ENCODE measurements at places on chromosomes 6 and 20. TPM values are rescaled to one million over a fixed set of nuclear protein-coding genes. Genes with fewer than 3 reads are reported as not detected.

DNA sequence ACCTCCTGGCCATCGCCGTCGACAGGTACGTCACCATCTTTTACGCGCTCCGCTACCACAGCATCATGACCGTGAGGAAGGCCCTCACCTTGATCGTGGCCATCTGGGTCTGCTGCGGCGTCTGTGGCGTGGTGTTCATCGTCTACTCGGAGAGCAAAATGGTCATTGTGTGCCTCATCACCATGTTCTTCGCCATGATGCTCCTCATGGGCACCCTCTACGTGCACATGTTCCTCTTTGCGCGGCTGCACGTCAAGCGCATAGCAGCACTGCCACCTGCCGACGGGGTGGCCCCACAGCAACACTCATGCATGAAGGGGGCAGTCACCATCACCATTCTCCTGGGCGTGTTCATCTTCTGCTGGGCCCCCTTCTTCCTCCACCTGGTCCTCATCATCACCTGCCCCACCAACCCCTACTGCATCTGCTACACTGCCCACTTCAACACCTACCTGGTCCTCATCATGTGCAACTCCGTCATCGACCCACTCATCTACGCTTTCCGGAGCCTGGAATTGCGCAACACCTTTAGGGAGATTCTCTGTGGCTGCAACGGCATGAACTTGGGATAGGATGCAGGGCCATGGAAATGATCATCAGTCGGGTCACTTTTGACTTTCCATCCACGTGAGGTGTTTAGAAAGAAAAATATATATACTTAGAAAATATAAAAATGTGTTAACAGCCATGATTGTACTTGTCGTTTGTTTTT, 868 bp downstream of the MC3R start:
- DNase-seq, result peak; percentile 6

GRCh38 chr20:5863040-5863833, 87.1 kb downstream of the TRMT6 start:
- no peak for DNase-seq

SIRPG gene
- not detected for total RNA-seq

- DNase-seq, result no peak
Observed at GRCh38 chr6:168031411-168031971, 34.0 kb downstream of the KIF25 start.

GRCh38 chr6:9647071-9647445, 767.8 kb downstream of the TFAP2A start:
- no peak for DNase-seq

C6orf52 gene
- 4.6 TPM for total RNA-seq

GRCh38 chr20:48908656-48909319, 12.7 kb upstream of the ARFGEF2 start:
- DNase-seq, result no peak

C4A gene
- total RNA-seq, result 0.35 TPM

DNA sequence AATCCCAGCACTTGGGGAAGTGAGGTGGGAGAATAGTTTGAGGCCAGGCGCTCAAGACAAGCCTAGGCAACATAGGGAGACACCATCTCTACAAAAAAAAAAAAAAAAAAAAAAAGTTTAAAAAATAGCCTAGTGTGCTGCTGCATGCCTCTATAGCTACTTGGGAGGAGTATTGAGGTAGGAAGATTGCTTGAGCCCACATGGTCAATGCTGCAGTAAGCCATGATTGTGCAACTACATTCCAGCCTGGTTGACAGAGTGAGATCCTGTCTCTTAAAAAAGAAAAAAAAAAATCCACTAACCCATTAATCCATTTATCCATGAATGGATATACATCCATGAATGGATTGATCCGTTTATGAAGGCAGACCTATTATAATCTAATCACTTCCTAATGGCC, 1064.6 kb upstream of the EYS start:
- DNase-seq, result no peak

SLC17A3 gene
- not detected for total RNA-seq

- DNase-seq, result no peak
Observed at GRCh38 chr6:140124498-140124897, 750.0 kb upstream of the CITED2 start.

DNA sequence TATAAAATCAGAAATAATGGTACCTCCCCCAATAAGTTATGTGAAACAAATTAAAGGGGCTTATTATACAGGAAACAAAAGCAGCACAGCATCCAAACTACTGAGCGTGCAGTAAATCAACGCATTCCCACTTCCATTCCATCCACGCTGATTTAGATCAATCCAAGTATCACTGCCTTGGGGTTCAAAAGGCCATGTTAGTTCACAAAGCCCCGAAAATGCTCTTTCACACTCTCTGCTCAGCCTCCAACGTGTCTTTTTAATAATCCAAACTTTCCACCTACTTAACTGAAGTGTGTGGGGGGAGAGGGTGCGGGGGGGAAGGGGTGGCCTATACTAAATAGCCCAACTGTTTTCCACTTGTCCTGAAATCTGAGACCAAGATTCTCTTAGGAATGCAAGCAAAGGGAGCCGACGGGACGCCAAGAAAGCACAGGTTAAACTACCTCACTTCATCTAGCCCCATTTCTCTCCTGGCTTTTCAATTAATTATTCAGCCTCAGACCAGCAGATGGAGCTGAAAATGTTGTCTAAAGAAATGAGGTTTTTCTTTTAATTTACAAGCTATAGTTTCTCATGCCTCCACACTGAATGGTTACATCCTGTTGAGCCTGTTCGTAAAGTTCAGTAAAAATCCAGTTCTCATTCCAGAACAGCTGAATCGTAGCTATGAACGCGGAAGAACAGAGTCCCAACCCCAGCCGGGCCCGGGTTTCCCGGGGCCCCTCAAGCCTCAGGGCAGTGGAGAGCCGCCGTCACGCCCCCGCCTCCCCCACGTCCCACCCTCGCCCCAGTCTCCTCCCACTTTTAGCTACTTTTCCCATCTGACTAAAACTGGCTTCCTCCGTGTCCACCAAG, 1.0 kb upstream of the NXT1 start:
- peak; percentile 88 for DNase-seq

NINL gene
- total RNA-seq, result 42.6 TPM

RXRB gene
- 18.1 TPM for total RNA-seq

DNA sequence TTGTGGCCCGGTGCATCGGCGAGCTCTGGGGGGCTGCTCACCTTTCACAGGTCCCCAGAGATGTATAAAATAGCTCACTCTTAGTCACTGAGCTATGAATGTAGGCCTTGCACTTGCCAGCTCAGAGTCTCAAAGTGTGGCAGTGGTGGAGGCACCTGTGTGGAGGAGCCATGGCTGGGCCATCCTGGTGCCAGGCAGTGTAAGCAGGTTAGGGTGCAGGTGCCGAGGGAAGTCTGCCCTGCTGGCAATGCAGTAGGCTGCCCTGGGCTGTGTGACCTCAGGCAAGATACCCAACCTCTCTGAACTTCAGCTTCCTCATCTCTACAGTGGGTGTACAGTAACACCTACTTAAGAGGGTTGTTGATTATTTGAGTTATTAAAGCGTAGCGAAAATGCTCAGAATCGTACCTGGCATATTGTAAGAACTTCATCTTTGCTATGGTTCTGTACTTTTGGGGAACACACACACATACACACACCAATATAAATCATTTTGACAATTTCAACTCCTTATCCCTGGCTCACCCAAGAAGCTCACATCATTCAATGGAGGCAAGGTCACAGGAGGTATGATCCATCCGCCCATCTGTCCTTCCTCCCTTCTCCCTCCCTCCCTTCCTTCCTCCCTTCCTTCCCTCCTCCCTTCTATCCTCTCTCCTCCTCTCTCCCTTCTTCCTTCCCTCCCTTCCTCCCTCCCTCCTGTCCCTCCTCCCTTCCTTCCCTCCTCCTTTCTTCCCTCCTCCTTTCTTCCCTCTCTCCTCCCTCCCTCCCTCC, 66.8 kb upstream of the STX16 start:
- DNase-seq, result no peak

GRCh38 chr6:158019416-158019815, 37.8 kb downstream of the SYNJ2 start:
- no peak for DNase-seq

DNA sequence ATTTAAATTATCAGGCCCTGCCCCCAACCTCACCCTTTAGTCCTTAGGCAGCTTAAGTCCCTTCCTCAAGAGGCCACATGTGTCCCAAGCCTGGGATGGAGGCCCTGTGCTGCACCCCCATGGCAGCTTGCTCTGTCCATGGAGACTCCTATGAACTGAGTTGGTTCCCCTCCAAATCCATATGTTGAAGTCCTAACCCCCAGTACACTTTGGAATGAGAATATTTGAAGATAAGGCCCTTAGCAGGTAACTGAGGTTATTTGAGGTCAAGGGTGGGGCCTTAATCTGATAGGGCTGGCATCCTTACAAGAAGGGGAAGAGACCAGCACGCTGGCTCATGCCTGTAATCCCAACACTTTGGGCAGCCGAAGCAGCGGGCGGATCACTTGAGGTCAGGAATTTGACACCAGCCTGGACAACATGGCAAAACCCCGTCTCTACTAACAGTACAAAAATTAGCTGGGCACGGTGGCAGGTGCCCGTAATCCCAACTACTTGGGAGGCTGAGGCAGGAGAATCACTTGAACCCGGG, 6.7 kb upstream of the BEND3 start:
- no peak for DNase-seq

HDGFL1 gene
- not detected for total RNA-seq

ALDH5A1 gene
- total RNA-seq, result 1.5 TPM

DNA sequence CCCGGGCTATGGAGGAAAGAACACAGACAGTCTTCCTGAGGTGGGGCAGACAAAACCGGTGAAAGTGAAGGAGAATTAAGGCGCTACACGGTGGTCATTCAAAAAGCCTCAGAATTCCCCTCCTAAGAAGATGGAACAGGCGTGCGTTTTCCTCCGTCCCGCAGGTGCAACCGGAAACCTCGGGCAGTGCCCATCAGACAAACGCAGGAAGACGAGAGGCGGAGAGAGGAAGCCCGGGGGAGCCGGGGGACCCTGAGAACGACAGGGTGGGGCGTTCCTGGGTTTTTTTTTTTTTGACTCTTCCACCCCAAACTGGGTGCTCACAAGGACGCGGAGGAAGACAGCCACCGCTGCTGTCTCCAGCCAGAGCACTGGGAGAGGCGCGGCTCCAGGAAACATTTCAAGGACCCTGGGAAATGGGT, 25.4 kb downstream of the TTLL2 start:
- peak; percentile 54 for DNase-seq

- no peak for DNase-seq
Observed at GRCh38 chr6:157049133-157049532, 272.0 kb downstream of the ARID1B start.

DYNLRB1 gene
- total RNA-seq, result 168 TPM

GRCh38 chr6:13535306-13535705, 39.1 kb upstream of the SIRT5 start:
- DNase-seq, result peak; percentile 64

- DNase-seq, result no peak
Observed at GRCh38 chr20:61731363-61732181, 334.1 kb downstream of the TAF4 start.

GRCh38 chr20:2692036-2692885, at the start of gene EBF4:
Gene EBF4 (plus strand): TSS chr20:2692780. CDS start chr20:2693646, 866 bp downstream.
- DNase-seq, result peak; percentile 99

DNA sequence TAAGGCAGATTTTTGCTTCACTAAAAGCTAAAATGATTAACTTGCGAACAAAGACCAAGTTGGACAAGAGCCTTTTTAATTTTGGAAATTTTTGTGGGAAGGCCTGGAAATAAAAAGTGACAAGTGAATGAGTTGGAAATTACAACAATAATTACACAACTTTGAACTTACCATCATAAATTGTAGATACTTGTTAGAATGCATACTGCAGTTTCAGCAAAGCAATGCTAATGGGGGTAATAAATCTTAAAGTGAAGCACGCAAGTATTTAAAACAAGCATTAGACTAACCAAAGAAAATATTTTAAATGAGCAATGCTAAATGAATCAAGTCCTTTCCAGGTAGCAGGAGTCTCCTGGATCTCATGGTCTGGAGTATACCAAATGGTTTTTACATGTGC, 83.2 kb upstream of the EYA4 start:
- DNase-seq, result no peak

GRCh38 chr6:8017276-8017701, 46.9 kb downstream of the BLOC1S5 start:
- no peak for DNase-seq

DNA sequence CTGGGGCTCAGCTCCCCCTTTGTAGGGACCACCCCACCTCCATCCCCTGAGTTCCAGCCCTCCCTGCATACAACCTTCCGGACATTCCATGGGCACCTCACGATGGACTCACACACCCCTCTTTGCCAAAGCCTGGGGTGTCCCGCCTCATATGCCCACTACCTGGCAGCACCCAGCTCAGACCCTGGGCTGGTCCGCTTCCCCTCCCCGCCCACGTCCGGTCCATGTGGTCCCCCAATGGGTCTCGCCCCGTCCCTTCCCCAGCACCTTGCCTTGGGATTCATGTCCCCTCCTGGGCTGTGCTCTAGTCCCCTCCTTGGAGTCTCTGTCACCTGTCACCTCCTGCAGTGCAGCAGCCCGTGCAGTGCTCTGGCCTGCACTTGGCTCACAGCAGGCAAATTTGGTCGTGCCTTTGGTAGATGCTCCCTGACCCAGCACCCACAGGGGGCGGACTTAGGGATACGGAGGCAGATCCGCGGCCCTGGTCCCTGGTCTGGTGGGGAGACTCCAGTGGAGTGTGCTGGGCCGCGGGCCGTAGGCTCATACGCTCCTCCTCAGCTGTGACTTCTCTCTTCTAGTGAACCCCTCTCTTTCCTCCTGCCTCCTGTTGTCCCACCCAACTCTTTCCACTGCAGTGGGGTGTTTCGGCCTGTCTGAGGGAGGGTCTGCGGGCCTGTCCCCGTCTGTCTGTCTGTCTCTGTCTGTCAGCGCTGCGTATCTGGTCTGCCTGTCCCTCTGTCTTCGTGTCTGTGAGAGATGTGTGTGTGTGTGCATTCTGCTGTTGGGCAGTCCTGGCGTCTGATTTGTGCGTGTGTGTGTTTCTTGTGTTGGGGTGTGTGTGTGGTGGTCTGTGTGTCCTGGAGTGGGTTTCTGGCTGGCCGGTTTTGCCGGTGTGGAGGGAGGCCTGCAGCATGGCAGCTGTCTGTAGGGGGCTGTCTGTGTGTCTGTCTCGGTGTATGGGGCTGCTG, 69.5 kb downstream of the SRC start:
- DNase-seq, result peak; percentile 58

DNA sequence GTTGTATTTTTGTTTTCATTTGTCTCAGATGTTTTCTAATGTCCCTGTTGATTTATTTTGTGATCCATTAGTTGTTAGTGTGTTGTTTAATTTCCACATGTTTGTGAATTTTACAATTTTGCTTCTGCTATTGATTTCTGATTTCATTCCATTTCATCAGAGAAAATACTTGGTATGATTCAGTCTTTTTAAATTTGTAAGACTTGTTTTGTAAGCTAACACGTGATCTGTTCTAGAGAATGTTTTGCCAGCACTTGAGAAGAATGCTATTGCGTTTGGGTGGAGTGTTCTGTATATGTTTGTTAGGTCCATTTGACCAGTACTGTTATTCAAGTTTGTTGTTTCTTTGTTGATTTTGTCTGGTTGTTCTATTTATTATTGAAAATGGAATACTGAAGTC, 53.9 kb downstream of the KIZ start:
- DNase-seq, result no peak

GRCh38 chr6:7671581-7671980, 54.3 kb upstream of the BMP6 start:
- no peak for DNase-seq

GRCh38 chr20:5395932-5396727, 79.4 kb upstream of the PROKR2 start:
- no peak for DNase-seq

- no peak for DNase-seq
Observed at GRCh38 chr6:20455251-20455940, 53.7 kb downstream of the E2F3 start.

GRCh38 chr6:31190488-31190887, 20.0 kb upstream of the POU5F1 start:
- no peak for DNase-seq

SPATA25 gene
- 0.41 TPM for total RNA-seq

- no peak for DNase-seq
Observed at GRCh38 chr20:35907017-35907701, 47.1 kb downstream of the SCAND1 start.

- DNase-seq, result no peak
Observed at GRCh38 chr6:135586844-135587243, 89.3 kb upstream of the AHI1 start.

Measured in H7 (cell line).